Prostate gland (tissue), 2 donors: ENCODE measurements at places on chromosomes 1 and 21. TPM values are rescaled to one million over a fixed set of nuclear protein-coding genes. Genes with fewer than 3 reads are reported as not detected.
A peak's percentile ranks its signal among the peaks of the same experiment; 100 is the strongest.

- no peaks in the 10 kb centered on the region for H3K27me3 ChIP-seq
- no peak for DNase-seq
- H3K27ac ChIP-seq: no peak overlapping the region
- no peaks in the 10 kb centered on the region for H3K4me1 ChIP-seq
- no peaks in the 10 kb centered on the region for H3K36me3 ChIP-seq
Measured at GRCh38 chr1:49046305-49046704, 269.6 kb upstream of the BEND5 start.

DNA sequence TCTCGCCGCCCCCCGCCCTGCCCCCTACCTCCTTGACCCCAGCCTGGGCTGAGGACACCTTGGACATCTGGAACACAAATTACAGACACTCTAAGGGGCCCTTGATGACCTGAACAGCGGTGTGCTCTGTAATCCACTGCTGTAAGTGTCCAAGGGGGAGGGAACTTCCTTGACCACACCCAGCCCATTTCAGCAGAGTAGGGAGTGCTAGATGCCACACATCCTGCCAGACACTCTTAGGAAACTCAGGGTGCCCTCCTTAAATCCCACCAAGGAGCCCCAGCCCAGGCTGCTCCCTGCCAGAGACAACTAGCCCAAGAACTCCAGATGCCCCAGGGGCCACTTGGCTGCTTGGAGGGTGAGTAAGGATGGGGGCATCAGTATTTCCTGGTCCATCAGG is 282.2 kb downstream of the RRAGC start:
- peaks cover 3% of the 10 kb centered on the region for H3K4me1 ChIP-seq
- no peak for DNase-seq
- H3K4me3 ChIP-seq: no peak overlapping the region
- H3K27ac ChIP-seq: no peak overlapping the region
- peaks cover 11% of the 10 kb centered on the region for H3K27me3 ChIP-seq

GRCh38 chr1:209866201-209866600 is 38.4 kb downstream of the UTP25 start:
- no peak overlapping the region for H3K4me3 ChIP-seq
- DNase-seq: no peak
- no peaks in the 10 kb centered on the region for H3K4me1 ChIP-seq
- H3K36me3 ChIP-seq: no peaks in the 10 kb centered on the region

The SERTAD4 gene
- 10.6 TPM for total RNA-seq

The KCNJ9 gene
- 0.51 TPM for total RNA-seq

GRCh38 chr1:244361764-244362473 is 89.8 kb downstream of the ADSS2 start:
- H3K27ac ChIP-seq: peak overlapping the region; percentile 74
- peak overlapping the region; percentile 10 for H3K4me3 ChIP-seq
- no peaks in the 10 kb centered on the region for H3K27me3 ChIP-seq
- H3K36me3 ChIP-seq: no peaks in the 10 kb centered on the region
- H3K4me1 ChIP-seq: no peaks in the 10 kb centered on the region

DNA sequence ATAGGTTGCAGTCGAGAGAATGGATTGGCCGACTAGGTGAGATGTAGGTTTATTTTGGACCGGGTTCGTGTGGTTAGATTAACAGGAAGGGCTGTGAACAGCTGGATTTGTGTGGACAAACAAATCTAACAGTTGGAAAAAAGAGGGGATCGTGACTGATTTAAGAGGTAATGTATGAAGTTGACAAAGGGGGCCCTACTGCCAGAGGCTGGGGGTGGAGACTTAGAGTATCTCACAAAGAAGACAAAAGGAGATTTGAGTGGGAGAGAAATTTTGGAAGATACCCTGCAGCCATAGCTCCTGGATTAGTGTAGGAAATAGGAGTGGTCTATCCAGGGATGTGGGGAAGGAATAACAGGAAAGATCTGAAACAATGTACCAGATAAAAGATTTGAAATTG is 38.8 kb upstream of the PLA2G5 start:
- H3K36me3 ChIP-seq: no peaks in the 10 kb centered on the region
- H3K4me1 ChIP-seq: peaks cover 15% of the 10 kb centered on the region
- H3K27ac ChIP-seq: peak overlapping the region; percentile 60
- DNase-seq: no peak
- no peaks in the 10 kb centered on the region for H3K27me3 ChIP-seq

GRCh38 chr21:25791319-25791718 is 56.5 kb downstream of the GABPA start:
- no peaks in the 10 kb centered on the region for H3K4me1 ChIP-seq
- H3K36me3 ChIP-seq: no peaks in the 10 kb centered on the region
- no peak overlapping the region for H3K4me3 ChIP-seq
- DNase-seq: no peak

GRCh38 chr1:207659545-207660153 is 14.7 kb downstream of the CR1L start:
- no peaks in the 10 kb centered on the region for H3K36me3 ChIP-seq
- no peak for DNase-seq
- no peaks in the 10 kb centered on the region for H3K27me3 ChIP-seq
- no peaks in the 10 kb centered on the region for H3K4me1 ChIP-seq
- H3K27ac ChIP-seq: no peak overlapping the region

DNA sequence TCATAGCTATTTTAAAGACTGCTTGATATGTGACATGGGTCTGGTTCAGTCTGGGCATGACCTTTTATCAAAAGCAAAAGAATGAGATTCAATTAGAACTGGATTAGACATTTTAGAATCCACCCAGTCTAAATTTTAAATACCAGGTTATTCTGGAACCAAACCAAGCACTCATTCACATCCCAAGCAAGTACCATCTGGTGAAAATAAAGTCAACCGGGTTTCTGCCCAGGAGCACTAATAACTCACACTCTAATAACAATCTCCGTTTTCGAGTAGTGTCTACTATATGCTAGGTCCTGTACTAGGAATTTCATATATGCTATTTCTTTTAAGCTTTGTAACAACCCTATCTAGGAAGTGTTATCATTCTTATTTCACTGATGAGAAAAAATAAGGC is 30.6 kb downstream of the ZNHIT6 start:
- H3K4me1 ChIP-seq: no peaks in the 10 kb centered on the region
- no peaks in the 10 kb centered on the region for H3K27me3 ChIP-seq
- no peak overlapping the region for H3K4me3 ChIP-seq
- no peak overlapping the region for H3K27ac ChIP-seq
- no peaks in the 10 kb centered on the region for H3K36me3 ChIP-seq

DNA sequence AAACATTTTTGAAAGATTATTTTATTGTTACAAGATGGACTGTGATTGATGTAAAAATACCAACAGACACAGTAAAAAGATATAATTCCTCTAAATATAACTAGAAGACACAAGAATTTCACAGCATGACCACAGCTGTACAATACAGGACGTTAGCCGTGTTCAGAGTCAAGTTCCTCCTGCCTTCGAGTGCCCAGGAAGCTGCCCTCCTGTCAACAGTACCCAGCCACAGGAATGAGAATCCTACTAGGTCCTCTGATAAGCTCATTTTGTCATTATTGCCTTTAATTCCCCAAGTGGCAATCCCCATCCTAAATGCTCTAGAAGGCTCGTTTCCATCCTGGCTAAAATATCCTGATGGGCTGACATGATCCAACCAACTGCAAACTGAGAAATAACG is 16.4 kb upstream of the CAPN2 start:
- H3K4me1 ChIP-seq: no peaks in the 10 kb centered on the region
- H3K4me3 ChIP-seq: no peak overlapping the region
- no peak overlapping the region for H3K27ac ChIP-seq
- H3K36me3 ChIP-seq: no peaks in the 10 kb centered on the region
- DNase-seq: no peak
- no peaks in the 10 kb centered on the region for H3K27me3 ChIP-seq

GRCh38 chr1:39295901-39296300 is 91.4 kb downstream of the MACF1 start:
- no peak for DNase-seq
- no peak overlapping the region for H3K4me3 ChIP-seq
- H3K36me3 ChIP-seq: no peaks in the 10 kb centered on the region
- no peak overlapping the region for H3K27ac ChIP-seq
- H3K27me3 ChIP-seq: no peaks in the 10 kb centered on the region

GRCh38 chr1:38235705-38236104 is 189.1 kb upstream of the POU3F1 start:
- H3K4me1 ChIP-seq: no peaks in the 10 kb centered on the region
- H3K36me3 ChIP-seq: no peaks in the 10 kb centered on the region
- H3K27ac ChIP-seq: no peak overlapping the region
- H3K27me3 ChIP-seq: peaks cover 2% of the 10 kb centered on the region

DNA sequence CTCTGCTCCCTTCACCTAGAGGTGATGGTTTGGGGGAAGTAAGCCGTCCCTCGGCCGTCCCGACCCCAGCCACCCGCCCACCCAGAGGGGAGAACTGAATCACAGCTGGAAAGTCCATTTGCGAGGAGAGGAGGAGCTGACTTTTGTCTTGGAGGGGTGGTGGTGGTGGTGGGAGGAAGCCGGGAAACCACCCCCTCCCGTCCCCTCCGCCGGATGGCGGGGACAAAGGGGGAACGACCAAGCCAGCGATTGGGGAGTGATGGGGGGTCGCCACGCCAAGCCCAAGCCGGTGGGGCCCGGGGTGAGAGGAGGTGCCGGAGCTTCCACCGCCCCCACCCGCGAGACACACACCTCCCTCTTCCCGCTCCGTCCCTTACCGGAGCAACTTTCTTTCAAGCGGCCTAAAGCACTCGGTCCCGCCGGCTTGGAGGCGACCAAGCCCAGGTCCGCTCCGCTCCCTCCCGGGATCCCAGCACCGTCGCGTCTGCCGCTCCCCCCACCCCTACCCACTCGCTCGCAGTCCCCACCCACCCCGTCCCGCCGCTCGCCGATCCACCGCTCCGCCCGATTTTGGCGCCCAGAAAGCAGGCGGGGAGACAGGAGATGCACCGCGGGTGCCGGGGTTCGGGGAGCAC is 540 bp downstream of the ARHGEF2 start:
- H3K4me1 ChIP-seq: peaks cover 14% of the 10 kb centered on the region
- no peaks in the 10 kb centered on the region for H3K36me3 ChIP-seq
- H3K4me3 ChIP-seq: peak overlapping the region; percentile 93
- peak overlapping the region; percentile 93 for H3K27ac ChIP-seq

The GPATCH2 gene
- total RNA-seq: 16.8 TPM

DNA sequence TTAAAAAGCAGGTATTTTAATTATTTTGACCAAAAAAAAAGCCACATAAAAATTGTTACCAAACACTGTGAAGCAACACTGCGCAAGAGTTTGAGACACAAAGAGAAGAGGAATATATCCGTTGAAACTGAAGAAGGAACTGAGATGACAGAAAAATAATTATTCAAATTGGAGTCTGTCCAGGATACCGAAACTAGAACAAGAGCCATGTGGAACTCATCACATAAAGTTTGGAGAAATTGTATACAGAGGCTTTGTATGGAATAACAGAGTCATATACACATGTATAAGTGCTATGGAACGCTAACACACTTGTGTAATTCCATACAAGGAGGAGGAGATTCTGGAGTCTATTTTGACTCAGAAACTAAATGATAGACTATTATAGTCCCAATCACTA is 675.1 kb upstream of the ADGRL2 start:
- H3K4me1 ChIP-seq: no peaks in the 10 kb centered on the region
- H3K36me3 ChIP-seq: no peaks in the 10 kb centered on the region
- H3K27me3 ChIP-seq: no peaks in the 10 kb centered on the region
- H3K4me3 ChIP-seq: no peak overlapping the region

The OR2L2 gene
- 0.17 TPM for total RNA-seq

DNA sequence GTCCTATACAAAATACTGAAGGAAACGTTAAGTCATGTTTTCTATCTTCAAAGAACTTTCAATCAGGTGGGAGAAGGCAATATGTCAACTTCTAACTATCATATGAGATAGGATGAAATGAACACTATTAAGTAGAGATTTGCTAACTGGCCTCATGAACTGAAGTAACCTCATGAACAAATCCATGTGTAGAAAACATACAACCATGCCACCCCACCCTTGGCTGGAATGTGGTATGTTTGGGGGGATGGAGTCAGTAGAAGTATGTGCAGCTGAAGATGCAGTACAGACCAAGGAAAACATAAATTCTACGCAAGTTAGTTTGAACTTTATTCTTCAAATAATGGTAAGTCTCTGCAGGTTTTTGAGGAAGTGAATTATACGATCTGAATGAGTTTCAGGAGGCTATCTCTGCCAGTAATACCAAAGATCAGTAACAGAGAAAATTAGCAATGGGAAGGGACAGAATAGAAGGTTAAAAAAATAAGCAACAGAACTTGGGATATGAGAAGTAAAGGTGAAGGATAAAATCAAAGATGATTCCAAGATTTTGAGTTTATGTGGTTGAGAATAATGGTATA is 4.5 kb downstream of the TRMT1L start:
- H3K4me1 ChIP-seq: peaks cover 8% of the 10 kb centered on the region
- no peak overlapping the region for H3K27ac ChIP-seq
- DNase-seq: no peak
- H3K36me3 ChIP-seq: no peaks in the 10 kb centered on the region
- H3K27me3 ChIP-seq: no peaks in the 10 kb centered on the region

- no peak for DNase-seq
- no peak overlapping the region for H3K27ac ChIP-seq
- no peaks in the 10 kb centered on the region for H3K36me3 ChIP-seq
- H3K27me3 ChIP-seq: no peaks in the 10 kb centered on the region
Measured at GRCh38 chr1:32613472-32613871, 36.9 kb downstream of the ZBTB8OS start.

The MMEL1 gene
- 4.6 TPM for total RNA-seq

The SPRR3 gene
- not detected for total RNA-seq

- H3K27me3 ChIP-seq: no peaks in the 10 kb centered on the region
- H3K36me3 ChIP-seq: peaks cover 7% of the 10 kb centered on the region
- no peak overlapping the region for H3K27ac ChIP-seq
Measured at GRCh38 chr21:43741423-43742096, 22.6 kb downstream of the PDXK start.

DNA sequence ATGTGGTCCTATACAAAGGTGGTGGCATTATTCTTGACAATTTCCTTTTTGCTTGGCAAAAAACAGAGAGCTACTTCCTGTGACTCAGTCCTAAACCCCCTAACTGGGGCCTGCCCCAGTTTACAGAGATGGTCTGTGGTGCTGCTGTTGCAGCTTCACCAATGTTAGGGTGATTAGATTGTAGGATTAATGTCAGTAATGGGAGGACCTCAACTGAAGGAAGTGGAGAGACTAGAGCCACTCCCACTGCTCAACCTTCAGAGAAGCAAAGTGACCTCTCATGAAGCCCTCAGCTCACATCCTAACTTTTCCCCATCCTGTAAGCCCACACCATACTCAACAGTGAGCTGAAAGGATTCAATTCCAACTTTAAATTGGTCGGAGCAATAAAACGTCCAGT is 3.6 kb downstream of the S100A6 start:
- H3K4me1 ChIP-seq: peaks cover 3% of the 10 kb centered on the region
- H3K36me3 ChIP-seq: no peaks in the 10 kb centered on the region
- no peak overlapping the region for H3K27ac ChIP-seq
- no peak overlapping the region for H3K4me3 ChIP-seq
- no peak for DNase-seq

DNA sequence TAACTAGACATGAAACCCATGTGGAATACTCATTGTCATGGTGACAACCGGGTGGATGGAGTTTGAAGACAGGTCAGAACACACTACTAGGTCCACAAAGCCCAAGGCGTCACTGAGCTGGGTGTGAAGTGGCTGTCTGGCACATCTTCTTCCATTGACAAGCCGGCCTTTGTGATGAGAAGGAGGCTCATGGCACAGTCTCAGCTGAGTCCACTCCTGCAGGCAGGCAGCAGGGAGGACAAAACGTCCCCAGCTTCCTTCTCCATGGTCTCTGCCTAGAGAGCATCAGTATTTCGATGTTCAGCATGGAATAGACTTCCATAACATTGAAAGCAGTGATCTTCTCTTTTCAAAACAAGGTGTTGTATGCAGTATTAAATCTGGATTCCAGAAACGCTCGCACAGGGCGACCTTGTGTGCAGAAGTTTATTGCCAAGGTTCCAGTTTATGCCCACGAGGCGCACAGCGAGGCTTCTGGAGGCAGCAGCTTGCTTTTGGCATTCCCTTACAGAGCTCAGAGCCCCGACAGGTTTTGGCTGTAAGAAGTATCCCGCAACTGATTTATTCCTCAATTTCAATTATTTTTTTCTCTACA is 104.2 kb downstream of the SIM2 start:
- no peaks in the 10 kb centered on the region for H3K4me1 ChIP-seq
- H3K36me3 ChIP-seq: no peaks in the 10 kb centered on the region
- no peak for DNase-seq
- H3K4me3 ChIP-seq: no peak overlapping the region
